PC-3 (cell line): ENCODE measurements at places on chromosomes 12 and 14. TPM values are rescaled to one million over a fixed set of nuclear protein-coding genes. Genes with fewer than 3 reads are reported as not detected.

The NPFF gene
- not detected in 2 replicates for total RNA-seq

DNA sequence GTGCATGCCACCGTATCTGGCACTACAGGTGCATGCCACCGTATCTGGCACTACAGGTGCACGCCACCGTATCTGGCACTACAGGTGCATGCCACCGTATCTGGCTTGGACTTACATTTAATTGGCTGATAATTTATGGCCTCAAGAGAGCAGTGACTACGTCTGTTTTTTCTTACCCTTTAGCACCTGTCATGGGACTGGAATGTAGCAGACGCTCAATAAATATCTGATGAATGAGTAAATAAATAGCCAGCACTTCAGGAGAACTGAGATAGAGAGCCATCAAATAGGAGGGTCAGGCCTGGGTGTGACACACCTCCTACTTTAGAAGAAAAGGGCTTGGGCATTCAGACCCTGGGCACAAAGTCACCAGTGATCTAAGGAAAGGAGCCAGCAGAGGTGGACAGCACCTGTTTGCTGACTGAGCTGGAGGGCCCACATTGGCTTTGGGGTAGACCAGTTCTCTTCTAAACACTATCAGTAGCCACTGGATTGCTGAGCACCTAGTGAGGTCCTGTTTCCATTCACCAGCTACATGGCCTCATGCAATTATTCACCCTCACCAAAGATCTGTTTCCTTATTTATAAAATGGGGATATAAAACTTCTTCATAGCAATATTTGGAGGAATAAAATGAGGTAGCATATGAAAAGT is 50.1 kb downstream of the RFX4 start:
- DNase-seq: peak; percentile 67

- DNase-seq: no peak
Measured at GRCh38 chr12:111434680-111435338, 29.1 kb downstream of the SH2B3 start.

DNA sequence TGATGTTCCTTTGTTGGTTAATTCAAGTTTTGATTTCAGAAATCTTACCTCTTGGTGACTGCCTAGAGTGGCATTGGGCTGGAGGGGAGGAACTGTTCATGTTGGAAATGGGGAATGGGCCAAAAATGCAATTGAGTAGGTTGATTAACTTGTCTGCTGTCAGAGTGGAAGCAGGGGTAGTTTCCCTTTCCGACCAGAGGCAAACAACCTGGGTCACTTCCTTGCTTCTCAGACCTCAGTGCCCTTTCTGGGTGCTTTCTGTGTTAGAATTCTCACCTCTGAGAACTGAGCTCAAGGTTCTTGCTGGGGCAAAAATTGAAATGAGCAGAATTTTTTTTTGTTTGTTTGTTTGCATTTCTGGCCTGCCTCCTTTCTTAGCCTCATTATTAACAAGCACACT is 2.3 kb upstream of the M6PR start:
- DNase-seq: no peak

The RHEBL1 gene
- 4.2 and 5.0 TPM in 2 replicates for total RNA-seq

The HOXC11 gene
- total RNA-seq: 0.84 and 1.2 TPM in 2 replicates

DNA sequence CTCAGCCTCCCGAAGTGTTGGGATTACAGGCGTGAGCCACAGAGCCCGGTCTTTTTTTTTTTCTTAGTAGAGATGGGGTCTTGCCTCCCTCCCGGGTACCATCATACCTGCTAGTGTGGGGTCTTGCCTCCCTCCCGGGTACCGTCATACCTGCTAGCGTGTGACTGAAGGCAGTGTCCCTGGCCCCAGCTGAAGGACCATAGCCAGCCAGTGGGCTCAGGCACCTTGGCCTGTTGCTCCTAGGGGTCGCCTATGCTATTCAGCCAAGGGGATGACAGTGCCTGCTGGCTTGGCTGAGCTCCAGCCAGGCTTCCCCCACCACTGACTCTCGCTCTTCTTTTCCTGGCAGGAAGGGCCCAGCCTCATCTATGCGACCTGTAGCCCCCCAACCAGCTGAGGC is 10.5 kb upstream of the BLTP3B start:
- no peak for DNase-seq

The B4GALNT3 gene
- 3.7 and 5.0 TPM in 2 replicates for total RNA-seq

DNA sequence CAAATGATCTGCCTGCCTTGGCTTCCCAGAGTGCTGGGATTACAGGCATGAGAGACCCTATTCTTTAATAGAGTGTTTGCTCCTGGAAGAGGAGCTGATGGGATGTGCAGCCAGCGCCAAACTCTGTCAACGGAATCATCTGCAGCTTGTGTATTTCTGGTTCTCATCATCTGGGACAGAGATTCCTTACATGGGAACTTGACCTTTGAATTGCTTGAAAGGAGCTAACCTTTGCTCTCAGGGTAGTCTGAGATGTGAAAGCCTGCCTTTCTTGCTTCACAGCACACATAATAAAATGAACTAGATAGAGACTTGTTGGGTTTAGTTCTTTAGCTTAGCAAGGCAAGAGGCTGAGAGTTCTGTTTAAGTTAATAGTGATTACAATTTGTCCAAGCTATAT is 120.0 kb downstream of the OTOGL start:
- no peak for DNase-seq

DNA sequence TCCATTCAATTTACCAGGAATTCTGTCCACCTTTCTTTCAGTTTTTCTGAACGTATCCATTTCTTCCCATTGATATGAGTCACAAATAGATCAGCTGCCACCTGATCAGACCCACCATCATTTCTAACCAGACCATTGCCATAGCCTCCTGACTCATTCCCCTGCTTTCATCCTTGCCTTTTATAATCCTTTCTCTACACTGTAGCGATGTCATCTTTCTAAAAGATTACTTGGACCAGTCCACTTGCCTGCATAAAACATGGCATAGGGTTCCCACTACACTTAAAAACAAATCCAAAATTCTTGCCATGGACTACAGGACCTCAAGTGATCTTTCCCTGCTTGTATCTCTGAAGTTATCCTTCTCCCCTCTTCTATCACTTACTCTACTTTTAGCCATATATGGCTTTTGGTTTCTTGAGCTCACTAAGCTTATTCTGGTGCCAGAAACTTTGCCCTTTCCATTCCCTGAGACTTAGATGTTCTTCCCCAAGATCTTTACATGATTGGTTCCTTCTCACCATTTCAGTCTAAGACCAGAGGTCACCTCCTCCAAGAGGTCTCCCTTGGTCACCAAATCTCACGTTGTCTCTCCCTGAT is 149.5 kb upstream of the KRR1 start:
- peak; percentile 87 for DNase-seq

GRCh38 chr12:8913702-8914032 is 642 bp upstream of the PHC1 start:
- no peak for DNase-seq

The MYF6 gene
- total RNA-seq: not detected in 2 replicates

DNA sequence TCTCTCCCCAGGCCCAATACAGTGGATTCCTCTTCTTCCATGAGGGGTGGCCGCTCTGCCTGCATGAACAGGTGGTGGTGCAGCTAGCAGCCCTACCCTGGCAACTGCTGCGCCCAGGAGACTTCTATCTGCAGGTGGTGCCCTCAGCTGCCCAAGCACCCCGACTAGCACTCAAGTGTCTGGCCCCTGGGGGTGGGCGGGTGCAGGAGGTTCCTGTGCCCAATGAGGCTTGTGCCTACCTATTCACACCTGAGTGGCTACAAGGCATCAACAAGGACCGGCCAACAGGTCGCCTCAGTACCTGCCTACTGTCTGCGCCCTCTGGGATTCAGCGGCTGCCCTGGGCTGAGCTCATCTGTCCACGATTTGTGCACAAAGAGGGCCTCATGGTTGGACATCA is 3.8 kb downstream of the ARHGEF40 start:
- DNase-seq: no peak

DNA sequence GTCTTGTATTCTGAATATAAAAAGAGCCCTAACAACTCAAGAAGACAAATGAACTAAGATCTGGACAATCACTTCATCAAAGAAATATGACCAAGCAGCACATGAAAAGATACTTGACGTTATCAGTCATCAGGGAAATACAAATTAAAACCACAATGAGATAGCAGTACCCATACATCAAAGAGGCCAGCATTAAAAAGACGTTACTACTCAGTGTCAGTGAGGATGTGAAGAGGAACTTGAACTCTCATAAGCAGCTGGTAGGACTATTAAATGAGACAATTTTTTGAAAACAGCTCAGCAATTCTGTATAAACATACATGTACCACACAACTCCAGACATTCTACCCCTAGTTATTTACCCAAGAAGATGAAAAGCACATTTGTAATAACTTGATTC is 55.9 kb downstream of the FERMT2 start:
- no peak for DNase-seq

GRCh38 chr12:112418608-112419296 is at the start of gene PTPN11:
Gene PTPN11, plus strand, starts transcription at chr12:112418947. Its CDS starts 165 bp downstream, at chr12:112419112.
- DNase-seq: peak; percentile 82

DNA sequence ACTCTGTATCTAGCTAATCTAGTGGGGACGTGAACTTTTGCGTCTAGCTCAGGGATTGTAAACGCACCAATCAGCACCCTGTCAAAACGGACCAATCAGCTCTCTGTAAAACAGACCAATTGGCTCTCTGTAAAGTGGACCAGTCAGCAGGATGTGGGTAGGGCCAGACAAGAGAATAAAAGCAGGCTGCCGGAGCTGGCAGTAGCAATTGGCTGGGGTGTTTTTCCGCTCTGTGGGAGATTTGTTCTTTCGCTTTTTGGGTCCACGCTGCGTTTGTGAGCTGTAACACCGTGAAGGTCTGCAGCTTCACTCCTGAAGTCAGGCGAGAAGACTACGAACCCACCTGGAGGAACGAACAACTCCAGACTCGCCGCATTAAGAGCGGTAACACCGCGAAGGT is 76.5 kb downstream of the SPRING1 start:
- no peak for DNase-seq

The CCDC92 gene
- total RNA-seq: 9.6 and 9.7 TPM in 2 replicates

DNA sequence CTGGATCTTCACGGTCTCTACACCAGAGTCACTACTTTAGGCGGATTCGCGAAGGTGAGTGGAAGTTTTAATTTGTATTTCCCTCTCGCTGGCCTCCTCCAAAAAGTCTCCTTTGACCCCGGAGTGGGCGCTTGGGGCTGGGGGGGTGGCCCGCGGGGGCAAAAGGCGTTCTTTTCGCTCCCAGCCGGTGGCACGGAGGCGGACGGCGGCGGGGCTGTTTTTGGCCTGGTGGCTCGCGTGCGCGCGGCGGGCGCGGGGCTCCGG is 510 bp downstream of the ARID2 start:
- no peak for DNase-seq

DNA sequence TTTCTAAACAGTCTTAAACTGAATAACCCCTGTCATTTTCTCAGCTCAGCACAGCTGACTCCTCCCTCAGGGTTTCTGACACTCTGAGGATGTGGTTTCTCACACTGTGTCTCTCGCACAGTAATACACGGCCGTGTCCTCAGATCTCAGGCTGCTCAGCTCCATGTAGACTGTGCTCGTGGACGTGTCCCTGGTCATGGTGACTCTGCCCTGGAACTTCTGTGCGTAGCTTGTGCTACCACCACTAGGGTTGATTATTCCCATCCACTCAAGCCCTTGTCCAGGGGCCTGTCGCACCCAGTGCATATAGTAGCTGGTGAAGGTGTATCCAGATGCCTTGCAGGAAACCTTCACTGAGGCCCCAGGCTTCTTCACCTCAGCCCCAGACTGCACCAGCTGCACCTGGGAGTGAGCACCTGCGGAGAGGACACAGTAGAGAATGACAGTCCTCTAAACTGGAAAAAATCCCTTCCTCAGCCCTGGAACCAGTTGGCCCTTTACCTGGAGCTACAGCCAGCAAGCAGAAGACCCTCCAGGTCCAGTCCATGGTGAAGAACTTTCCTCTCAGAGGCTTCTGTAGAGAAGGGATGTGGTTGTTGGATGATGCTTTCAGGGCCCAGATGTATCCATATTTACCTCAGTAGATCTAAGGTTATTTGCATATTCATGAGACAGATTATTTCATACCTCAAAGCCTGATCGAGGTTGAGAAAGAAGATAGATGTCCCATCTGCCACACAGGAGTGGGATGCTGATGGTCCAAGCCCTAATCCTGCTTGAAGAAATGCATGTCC is 984.8 kb downstream of the TMEM121 start:
- DNase-seq: no peak

The IQSEC3 gene
- total RNA-seq: 0.11 TPM in 1 of 2 replicates, not detected in the other

The KERA gene
- not detected in 2 replicates for total RNA-seq
